NCI-H2107 (cell line): ENCODE measurements at places on chromosomes 3 and 15.
A peak's percentile ranks its signal among the peaks of the same experiment; 100 is the strongest.

- no peak for DNase-seq
Measured at GRCh38 chr3:107425033-107425432, 47.8 kb downstream of the CCDC54 start.

- no peak for DNase-seq
Measured at GRCh38 chr15:22259881-22260421, 179.6 kb downstream of the OR4M2 start.

DNA sequence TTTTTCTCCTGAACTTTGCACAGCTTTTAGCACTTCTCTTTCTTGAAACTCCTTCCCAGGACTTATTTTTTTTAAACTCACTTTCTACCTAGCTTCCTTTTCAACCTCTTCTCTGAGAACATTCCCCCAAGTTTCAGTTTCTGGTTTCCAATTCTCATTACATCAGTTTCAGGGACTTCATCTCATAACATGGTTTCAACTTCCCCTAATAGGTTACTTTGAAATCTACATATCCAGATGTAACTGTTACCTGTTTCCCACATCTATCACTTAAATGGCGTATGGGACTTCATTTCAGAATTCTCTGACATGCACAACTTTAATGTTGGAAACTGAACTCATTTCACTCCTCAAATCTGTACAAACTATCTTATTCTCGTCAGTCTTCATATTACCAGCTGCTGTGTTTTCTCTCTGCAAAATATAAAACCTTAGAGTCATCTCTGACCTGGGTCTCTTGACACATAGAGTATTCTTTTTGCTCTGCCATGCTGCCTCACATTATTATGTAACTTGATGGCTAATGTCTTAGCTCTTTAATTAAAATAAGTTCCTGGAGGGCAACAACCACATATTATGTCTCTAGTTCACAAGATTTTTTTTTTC, 58.4 kb downstream of the NME9 start:
- DNase-seq = no peak

- DNase-seq = no peak
Measured at GRCh38 chr3:47425383-47425778, 44.6 kb downstream of the PTPN23 start.

GRCh38 chr3:55523471-55523870, 36.4 kb upstream of the WNT5A start:
- DNase-seq = no peak

DNA sequence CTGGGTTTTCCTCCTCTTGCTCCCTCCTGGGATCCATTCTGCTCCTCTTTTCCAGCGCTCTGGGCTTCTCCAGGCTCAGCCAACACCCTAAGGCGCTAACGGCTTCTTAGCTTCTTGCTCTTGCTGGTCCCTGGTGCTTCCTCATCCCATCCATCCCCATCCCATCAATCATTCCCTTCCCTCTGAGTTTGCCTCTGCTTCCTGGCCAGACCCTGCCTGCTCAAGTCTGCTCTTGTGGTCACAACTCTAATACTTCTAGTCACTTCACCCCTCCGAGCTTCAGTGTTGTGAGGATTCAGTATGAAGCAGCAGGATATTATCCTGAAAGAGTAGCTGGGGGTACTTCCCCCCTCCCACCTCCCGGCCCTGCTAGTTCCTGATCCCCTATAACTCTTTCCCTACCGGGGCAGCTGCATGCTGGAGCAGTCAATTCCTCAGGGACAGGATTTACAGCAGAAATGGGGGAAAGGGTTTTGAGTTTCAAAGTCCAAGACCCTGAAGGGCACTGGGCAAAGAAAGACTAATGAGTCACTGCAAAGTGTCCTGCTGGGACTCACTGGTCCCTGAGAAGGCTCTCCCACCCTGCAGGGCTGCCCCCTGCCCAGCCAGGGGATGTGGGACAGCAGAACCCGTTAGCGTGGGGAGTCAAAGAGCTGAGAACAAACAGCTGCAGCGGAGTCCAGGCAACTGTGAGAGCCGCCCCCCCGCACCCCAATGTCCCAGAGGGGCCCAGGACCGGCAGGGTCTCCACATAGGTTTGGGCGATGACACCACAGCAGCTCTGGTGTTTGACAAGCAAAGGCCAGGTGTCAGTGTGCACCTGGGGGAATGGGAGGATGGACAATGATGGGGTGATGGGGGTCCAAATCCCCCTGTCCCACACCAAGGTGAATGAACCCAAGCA, 2.3 kb upstream of the SYNM start:
- DNase-seq = no peak

GRCh38 chr3:172201136-172201869, 161.9 kb downstream of the FNDC3B start:
- peak; percentile 75 for DNase-seq

DNA sequence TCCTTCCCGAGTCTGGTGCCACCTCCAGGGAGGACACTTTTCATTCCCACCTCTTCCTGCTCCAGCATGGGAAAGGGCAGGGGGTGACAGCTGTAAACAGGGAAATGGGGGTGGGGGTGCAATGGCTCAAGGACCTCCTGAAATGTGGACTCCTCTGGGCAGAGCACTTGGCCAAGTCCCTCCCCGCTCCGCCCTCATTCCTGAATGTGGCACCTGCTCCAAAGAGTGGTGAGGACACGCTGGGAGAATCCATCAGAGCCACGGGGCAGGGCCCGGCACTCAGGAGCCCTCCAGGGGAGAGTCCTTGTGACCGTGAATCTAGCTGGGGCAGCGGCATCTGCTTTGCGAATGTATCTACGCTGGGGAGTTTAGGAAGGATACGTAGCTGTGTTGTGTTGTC, 11.1 kb upstream of the LINGO1 start:
- DNase-seq = no peak
